Stimulated activated CD4-positive, alpha-beta T cell treated with anti-CD3 and anti-CD28 coated beads, TNF-alpha, amount 100 ng/mL, for 1 hour (primary cell): ENCODE measurements at places on chromosomes 11 and 22.

DNA sequence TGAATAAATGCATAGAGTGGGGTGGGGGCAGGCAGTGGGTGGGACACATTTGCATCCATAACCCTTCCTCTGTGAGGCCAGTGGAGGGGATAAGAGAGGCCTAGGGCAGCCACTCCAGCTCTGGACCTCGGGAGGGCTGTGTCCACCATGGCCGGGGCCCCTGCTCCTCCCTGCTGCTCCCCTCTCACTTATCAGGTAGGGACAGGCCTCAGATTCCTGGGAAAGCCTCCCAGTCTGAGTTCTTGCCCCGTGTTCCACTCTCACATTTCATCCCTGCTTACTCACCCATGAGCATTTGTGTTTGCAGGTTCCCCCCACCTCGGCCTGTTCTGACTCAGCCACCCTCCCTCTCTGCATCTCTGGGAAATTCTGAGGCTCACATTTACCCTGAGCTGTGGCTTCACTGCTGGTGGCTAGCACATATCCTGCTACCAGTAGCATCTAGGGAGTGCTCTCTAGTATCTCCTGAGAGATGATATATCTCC lies 128.7 kb upstream of the TOP3B start:
- DNase-seq = no peak

DNA sequence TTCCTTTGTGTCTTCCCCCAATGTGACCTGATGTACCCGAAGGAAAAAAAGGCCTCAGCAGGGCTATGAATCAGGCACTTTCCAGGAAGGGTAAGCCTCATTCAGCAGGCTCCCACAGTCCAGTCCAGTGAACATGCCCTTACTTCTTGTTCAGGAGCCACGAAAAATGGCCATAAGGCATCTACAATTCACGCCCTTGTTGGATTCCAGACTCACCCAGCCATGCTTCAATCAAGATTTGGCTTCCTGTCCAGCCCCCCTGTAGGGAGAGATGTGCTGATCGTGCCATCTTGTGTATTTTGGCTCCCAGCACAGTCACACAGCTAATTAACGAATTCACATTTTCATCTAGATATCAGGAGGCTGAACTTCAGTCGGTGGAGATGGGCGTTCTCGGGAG lies 9.9 kb upstream of the KCNJ5 start:
- DNase-seq = no peak

GRCh38 chr11:131253142-131253655 lies 117.2 kb upstream of the NTM start:
- DNase-seq = no peak

DNA sequence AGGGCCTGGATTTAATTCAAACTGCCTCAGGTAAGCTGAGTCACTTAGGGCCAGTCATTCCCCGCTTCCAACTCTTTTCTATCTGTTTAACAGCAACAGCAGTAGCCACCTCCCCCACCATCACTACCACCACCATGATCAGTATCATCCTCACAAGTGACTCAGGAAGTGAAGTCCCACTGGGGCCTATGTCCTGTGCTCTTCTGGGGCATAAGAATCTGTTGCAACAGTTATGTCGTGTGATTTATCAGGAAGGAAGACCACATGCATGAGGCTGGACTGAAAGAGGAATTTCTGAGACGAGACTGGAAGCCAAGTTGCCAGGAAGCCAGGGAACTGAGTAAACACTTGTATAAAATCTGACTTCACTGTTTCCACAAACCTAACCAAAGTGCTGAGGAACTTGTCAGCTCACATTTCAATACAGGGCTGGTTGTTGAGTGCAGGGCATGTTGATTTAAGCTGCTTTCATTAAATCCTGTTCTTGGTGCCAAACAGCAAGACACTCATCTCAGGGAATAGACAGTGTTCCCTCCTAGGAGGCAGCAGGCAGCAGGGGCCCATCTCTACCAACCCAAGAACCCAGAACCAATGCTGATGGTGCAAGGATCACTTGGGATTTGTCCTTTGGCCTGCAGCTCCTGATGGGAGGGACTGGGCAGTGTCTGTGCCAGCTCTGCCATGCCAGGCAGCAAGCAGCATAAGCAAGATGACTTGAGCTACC lies 226.7 kb upstream of the NARS2 start:
- DNase-seq = no peak

DNA sequence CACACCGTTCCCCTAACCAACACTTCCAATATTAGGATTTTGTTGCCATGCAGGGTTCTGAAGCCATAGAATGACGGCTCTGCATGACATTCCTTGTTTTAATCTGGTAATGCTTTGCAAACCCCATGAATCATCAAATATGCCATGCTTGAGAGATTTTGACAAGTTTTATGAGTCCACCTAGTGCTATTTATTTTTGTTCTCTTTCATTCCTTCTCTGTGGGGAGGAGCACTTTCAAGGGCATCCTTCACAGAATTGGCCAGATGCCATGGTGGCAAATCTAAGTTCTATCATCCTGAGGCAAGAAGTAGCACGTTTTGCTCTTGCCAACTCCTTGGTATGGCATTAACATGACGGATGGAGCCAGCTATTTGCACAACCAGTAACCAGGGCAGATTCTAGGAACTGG lies 268.4 kb downstream of the FAM76B start:
- no peak for DNase-seq
